Progenitor cell of endocrine pancreas (in vitro differentiated cells): ENCODE measurements at places on chromosomes 2 and 18.

DNA sequence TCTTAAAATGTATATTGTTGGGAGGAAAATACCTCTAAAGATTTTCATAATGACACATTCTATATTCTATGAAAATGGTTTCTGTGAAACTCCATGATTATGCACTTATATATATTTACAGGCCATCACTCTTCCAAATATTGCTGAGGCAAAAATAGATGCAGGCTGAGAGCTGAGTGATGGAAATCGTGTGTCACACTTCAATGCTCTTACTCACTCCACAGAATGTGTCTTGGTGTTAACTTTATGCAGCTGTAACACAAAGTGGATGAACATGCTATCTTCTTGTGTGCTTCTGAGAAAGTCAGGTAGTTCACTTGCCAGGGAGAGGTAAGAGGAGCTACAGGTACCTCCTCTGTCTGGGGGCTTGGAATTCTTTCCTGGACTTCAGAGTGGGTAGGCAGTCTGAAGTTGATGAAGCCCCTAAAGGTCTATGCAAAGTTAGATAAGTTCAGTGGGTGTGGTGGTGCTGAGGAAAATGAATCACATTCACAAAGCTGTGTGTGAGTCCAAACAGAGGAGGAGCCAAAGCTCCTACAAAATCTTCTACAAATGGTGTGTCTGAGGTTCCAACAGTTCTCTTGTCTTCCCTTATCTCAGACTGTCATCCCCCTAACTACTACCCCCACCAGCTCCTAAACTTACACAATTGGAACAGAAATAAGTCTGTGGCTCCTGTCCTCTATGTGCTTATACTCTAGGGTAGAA is 74.2 kb upstream of the ST6GAL2 start:
- no peak for DNase-seq

DNA sequence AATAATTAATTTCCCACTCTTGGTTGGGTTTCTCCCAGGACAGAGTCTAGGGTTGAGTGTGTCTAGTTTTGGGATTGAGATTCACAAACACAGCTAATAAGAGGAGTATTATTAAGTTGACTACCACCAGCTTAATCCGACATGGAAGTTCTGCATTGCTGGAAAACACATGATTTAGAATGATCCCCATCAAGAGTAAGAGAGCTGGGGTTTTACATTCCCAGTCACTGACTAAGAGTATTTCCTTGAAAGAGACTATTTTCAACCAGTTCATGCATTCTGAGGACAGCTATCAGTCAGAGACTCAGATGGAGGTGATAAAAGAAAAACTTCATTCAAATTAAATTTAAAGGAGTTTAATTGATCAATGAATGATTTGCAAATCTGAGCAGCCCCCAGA is 334.6 kb upstream of the LRATD1 start:
- no peak for DNase-seq

DNA sequence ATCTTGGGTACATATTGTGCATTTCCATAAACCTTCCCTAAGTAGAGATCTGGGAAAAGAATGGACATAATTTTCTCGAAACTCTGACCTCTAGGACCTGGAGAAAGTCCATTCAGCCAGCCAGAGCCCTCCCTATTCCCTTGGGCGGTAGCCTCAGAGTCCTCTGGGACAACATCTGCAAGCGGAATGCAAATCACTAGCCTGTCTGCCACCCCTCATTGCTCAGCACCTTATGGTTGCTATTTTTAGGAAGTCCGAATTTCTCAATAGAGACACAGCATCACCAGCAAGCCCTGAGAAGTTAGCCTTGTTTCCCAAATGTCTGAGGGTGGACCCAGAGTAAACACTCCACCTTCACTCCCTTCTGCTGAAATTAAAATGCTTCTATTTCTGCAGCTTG is 17.6 kb upstream of the CD28 start:
- DNase-seq = no peak

DNA sequence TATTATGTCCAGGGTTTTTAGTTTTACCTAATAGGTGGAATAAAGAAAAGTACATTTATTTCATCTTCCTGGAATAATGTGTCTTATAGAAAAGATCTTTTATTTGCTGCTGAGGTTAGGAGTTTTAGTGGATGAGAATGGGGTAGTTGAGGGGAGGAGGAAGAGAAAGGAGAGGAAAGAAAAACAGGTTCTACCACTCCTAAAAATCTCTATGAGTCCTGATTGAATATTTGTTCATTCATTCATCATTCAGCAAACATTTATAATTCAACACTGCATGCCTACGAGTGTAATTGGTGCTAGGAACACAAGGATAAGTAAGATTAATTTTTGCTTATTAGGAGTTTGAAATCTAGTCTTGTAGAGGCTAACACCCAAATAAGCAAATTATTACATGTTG is 45.2 kb upstream of the SLC4A10 start:
- no peak for DNase-seq
